ENCODE measurements at places on chromosomes 1 and 21. TPM values are rescaled to one million over a fixed set of nuclear protein-coding genes. Genes with fewer than 3 reads are reported as not detected.

MRPS15 gene
- 106 TPM for total RNA-seq

RGS16 gene
- 1.6 TPM for total RNA-seq

MAN1C1 gene
- 4.3 TPM for total RNA-seq

HOOK1 gene
- total RNA-seq: 42.4 TPM

C1orf21 gene
- 81.1 TPM for total RNA-seq

FNDC10 gene
- 2.9 TPM for total RNA-seq

KRTAP13-2 gene
- total RNA-seq: 6.0 TPM

ADAMTSL4 gene
- total RNA-seq: 6.3 TPM

DDR2 gene
- total RNA-seq: 26.5 TPM

CFAP45 gene
- total RNA-seq: not detected

C1orf226 gene
- 54.0 TPM for total RNA-seq

TRAF3IP3 gene
- total RNA-seq: 3.2 TPM

OPTC gene
- total RNA-seq: not detected

SNIP1 gene
- total RNA-seq: 13.0 TPM

ZNF683 gene
- not detected for total RNA-seq

AGO3 gene
- 16.7 TPM for total RNA-seq

SLC25A34 gene
- 3.2 TPM for total RNA-seq

LMX1A gene
- 0.22 TPM for total RNA-seq
